ENCODE measurements at places on chromosomes 3 and 15. TPM values are rescaled to one million over a fixed set of nuclear protein-coding genes. Genes with fewer than 3 reads are reported as not detected.

CPOX gene
- 36.0 TPM for total RNA-seq

- DNase-seq = no peak
These were observed 2.2 kb upstream of the NR2F2 start for GRCh38 chr15:96328181-96328876.

ATP13A5 gene
- not detected for total RNA-seq

- no peak for DNase-seq
These were observed 1.6 kb upstream of the RBMS3 start for GRCh38 chr3:29279286-29279685.

- DNase-seq = no peak
These were observed 29.9 kb upstream of the VIPR1 start for GRCh38 chr3:42472555-42472954.

GRCh38 chr15:97899981-97900380, 60.5 kb upstream of the ARRDC4 start:
- DNase-seq = no peak

DNA sequence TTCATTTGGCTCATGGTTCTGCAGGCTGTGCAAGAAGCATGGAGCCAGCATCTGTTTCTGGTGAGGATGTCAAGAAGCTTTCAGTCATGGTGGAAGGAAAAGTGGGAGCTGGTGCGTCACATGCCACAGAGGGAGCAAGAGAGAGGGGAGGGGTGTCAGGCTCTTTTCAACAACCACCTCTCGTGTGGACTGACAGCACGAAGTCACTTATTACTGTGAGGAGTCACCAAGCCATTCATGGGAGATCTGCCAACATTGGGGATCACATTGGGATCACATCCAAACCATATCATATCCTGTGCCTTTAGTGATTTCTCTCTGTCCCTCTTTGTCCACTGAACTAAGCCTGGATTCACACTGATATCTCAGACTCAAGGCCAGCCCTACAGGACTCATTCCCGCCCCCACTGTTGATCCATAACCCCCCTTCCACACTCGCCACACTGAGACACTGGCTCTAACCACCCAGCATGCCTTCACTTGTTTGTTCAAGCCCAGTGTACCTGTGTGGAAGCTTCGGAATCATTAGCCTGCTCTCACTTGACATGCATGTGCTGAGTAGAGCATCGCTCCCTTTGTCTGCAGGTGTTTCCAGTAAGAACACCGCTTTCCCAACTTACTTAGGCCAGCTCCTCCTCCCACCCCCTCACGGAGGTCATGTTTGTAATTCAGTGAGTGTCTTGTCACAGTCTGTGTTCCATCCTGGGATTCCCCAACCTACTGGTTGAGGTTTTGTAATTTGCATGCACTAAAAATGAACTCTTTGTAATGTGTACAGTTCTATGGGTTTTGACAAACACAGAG, 132.2 kb downstream of the KLF13 start:
- peak; percentile 84 for DNase-seq
